ENCODE measurements at places on chromosomes 3 and 15. TPM values are rescaled to one million over a fixed set of nuclear protein-coding genes. Genes with fewer than 3 reads are reported as not detected.

DNA sequence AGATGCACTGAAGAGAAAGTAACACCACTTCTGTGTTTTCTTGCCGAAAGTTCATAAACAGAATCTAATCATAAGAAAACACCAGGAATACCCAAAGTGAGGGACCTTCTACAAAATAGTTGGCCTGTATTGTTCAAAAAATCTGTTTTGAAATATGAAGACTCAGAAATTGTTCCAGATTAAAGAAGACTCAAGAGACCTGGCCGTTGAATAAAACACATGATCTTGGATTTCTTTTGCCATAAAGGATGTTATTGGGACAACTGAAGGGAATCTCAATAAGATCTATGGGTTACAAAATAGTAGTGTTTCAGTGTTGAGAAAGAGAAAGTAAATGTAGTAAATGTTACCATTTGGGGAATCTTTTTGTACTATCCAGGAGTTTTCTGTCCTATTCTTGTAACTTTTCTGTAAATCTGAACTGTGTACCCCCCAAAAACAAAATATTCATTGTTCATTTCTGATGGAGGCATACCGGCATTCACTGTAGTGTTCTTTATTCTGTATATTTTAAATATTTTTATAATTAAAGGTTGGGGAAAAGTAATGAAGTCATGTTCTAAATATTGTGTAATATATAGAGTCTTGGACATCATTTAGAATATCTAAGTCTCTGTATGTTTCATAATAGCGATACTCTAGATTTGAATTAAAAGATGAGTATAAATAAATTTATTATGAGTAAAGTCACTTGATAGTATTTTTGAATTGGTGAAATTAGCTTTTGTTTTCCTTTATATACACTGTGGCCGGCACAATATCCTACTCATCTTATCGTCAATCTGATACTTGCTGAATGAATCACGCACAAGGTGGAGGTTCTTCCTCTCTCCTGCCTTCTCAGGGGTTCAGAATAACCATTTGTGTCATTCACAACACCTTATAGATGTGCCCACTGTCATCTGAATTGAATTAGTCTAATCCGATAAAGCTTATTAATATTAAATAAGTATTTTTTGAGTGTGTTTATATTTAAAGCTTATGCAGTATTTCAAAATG lies 66.7 kb downstream of the TRAK1 start:
- no peak for DNase-seq

GRCh38 chr3:62496503-62496902 lies 123.2 kb upstream of the FEZF2 start:
- no peak for DNase-seq

DNA sequence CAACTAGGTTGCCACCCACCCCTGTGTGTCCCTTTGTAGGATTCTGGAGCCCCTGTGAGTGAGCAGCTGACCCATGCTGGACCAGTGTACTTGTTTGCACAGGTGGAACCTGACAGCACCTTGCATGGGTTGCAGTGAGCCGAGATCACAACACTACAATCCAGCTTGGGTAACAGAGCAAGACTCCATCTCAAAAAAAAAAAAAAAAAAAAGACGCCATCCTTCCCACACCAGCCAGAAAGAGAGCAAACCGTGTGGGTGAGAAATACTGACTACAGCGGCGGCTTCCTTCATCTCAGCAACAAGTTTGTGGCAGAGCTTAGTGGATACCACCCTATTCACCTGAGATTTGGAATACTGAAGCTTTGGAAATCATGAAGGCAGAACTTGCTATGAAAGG lies 746 bp upstream of the CD80 start:
- DNase-seq = no peak

DNA sequence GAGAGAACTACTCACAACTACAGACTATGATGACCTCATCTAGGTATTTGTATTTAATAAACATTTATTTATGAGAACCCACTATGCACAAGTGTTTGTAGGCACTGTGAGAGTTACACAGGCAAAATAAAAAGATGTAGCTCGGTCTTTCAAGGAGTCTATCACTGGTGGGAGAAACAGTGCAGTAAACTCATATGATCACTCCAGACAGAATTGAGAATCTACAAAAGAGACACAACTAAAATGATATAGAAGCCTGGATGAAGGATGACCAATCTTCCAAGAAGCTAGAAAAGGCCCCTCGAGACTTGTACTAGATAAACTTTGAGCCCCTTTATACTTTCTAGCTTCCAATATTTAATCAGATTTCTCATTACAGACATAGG lies 70.2 kb upstream of the ZBTB20 start:
- DNase-seq = no peak

GRCh38 chr3:102580760-102581159 lies 145.9 kb downstream of the ZPLD1 start:
- no peak for DNase-seq

DNA sequence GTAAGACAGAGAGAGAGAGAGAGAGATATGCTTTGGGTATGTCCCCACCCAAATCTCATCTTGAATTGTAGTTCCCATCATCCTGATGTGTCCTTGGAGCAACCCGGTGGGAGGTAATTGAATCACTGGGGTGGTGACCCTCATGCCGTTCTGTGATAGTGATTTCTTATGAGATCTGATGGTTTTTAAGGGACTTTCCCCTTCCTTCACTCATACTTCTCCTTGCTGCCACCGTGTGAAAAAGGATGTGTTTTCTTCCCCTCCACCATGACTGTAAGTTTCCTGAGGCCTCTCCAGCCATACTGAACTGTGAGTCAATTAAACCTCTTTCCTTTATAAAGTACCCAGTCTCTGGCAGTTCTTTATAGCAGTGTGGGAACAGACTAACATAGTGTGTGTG lies 60.3 kb downstream of the EOMES start:
- no peak for DNase-seq

GRCh38 chr3:62527474-62527873 lies 154.1 kb upstream of the FEZF2 start:
- no peak for DNase-seq

Gene GASK1A
- polyA plus RNA-seq = 6.1 TPM

Gene NR1I2
- 0.78 TPM for polyA plus RNA-seq

Gene LMAN1L
- polyA plus RNA-seq = not detected

Gene SSUH2
- 4.9 TPM for polyA plus RNA-seq

Gene ZNF620
- polyA plus RNA-seq = 13.0 TPM

Gene LARP6
- polyA plus RNA-seq = 15.5 TPM

Measured in left kidney (tissue), 8 donors.